Cardiac muscle cell (in vitro differentiated cells and primary cell): ENCODE measurements at places on chromosomes 11 and 22. TPM values are rescaled to one million over a fixed set of nuclear protein-coding genes. Genes with fewer than 3 reads are reported as not detected.

SERPIND1 gene
- total RNA-seq, result 0.88 and 1.3 TPM in 2 replicates

DNA sequence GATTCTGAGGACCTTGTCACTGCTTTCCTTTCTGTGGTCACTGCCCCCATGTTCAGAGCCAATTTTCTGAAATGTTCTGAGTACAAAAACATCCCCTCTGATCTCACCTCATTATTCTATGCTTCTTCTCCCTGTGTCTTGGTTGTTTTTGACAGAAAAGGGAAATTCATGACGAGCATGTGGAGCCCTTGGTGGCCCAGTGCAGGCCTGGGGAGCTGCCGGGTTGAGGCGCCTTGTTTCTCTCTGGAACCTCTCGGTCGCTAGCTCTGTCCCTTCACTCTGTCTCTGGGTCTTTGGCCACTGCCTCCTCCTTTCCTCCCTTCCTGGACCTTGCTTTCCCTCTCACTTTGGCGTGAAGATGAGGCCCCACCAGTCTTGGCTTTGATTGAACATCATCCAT is 63.0 kb upstream of the THY1 start:
- no peak for DNase-seq

DNA sequence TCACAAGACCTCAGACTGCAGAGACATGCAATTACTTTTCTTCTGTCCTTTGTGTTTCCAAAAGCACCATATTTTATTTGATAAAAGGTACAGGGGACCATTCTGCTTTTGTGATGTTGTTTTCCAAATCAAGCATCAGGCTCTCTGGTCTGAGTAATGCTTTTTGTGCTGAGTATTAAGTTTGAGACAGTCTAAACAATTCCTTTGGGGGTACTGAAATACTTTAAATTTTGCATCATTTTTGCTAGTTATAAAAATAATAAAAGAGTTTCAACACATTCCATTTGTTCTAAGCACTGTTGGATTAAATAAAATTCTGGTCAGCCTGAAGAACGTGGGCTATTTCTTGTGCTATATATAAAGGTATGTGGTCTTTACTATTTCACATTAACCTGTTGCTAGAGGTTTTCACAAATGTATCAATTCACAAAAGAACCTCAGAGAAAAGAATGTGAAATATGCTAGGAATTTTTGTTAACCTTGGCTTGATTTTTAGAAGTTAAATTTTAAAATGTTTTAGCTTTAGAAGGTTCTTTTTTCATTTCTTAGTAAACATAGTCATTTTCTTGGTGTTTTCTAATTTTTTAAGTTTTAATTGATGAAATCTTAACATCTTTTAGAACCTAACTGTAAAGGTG is 61.6 kb downstream of the C22orf31 start:
- DNase-seq, result no peak

DNA sequence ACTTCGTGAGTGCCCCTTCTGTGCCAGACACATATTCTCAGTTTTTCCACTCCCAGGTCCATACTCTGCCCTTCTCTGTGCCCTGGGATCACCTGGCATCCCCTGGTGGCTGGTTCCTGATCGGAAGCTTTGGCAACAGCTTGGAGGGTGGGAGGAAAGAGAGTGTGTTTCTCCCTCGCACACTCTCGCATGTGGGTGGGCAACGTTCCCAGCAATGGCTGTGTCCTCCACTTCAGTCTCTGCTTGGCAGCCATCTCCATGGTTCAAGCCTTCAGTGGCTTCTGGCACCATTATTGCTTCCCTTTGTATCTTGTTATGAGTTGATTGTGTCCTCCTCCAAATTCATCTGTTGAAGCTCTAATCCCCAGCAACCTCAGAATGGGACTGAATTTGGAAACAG is 342.7 kb upstream of the SYN3 start:
- DNase-seq, result no peak

DNA sequence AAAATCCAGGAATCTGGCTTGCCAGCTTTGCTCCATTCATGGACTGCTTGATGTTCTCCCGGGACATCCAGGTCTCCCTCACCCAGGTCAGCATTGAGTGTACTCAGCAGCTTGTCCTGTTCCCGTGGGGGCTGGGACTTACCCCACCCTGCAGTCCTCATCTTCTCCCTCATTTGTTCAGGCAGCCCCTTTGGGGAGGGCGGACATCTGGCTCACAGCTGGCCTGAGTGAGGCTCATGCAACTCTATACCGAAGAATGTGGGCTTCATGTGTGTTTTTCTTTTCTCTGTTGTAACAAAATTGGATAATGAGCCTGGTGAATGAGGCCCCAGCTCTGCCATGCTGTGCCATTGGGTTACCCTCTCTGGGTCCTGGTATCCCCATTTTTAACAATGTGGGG is 227.7 kb upstream of the TENM4 start:
- no peak for DNase-seq

DNA sequence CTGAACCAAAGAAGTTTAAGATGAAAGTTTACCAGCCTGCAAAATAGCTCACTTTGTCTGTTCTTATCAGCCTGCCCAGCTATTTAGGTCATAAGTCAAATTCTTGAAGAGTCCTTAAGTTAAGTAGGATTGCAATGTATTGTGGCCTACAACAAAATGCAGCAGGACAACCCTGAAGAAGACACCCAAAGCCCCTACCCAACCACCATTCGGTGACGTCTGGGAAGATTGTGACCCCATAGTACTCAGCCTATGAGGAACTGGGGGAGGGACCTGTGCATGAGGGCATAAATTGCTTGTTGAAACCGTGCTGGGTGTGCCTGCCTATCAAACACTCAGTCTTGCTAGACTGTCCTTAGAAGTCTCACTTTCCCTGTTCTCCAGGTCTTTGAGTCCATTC is 50.5 kb upstream of the FDX1 start:
- DNase-seq, result no peak

DNA sequence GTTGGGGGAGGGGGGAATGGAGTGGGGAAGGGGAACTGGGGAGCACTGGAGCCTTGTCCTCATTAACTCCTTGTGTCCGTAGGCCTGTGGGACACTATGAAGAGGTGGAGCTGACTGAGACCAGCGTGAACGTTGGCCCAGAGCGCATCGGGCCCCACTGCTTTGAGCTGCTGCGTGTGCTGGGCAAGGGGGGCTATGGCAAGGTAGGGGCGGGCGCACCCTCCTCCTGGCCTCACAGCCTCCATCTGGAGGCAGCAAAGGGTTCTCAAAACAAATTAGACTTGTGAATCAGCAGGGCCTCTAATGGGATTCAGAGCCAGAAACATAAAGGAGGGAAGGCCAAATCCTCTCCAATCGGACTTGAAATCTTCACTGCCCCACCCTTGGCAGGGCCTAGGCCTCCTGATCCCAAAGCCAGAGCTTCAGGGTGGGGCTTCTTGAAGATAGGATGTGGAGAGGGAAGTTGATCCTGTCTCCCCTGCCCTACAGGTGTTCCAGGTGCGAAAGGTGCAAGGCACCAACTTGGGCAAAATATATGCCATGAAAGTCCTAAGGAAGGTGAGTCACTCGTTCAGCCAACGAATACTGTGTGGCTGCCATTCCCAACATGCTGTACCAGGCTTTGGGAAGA is 859 bp downstream of the RPS6KB2 start:
- DNase-seq, result no peak

GRCh38 chr11:20966489-20966888 is 297.1 kb downstream of the NELL1 start:
- DNase-seq, result no peak

ANO5 gene
- total RNA-seq, result 6.2 and 10.9 TPM in 2 replicates

DNA sequence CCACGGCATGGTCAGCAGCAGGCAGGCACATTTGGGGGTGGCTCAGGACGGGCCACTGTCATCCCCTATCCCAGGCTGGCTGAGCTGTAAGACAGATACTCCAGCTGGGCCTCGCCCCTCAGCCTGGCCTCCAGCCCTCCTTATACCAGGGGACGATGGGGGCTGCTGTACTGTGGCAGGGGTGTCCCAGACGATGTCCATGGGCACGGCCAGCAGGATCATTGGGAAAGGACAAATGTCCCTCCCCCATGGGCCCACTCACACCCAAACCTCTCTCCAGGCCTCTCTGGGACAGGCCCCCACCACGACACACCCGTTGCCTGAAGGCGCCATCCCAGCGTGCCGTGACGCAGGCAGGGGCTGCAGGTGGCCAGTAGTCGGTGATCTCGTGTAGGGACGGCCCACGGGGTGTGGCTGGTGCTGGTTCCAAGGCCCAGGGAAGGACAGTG is 1.5 kb upstream of the IL17REL start:
- DNase-seq, result no peak

- DNase-seq, result no peak
These were observed 29.8 kb downstream of the CHORDC1 start for GRCh38 chr11:90192869-90193582.

GRCh38 chr22:33000342-33001280 is 57.6 kb downstream of the SYN3 start:
- peak; percentile 71 for DNase-seq

DNA sequence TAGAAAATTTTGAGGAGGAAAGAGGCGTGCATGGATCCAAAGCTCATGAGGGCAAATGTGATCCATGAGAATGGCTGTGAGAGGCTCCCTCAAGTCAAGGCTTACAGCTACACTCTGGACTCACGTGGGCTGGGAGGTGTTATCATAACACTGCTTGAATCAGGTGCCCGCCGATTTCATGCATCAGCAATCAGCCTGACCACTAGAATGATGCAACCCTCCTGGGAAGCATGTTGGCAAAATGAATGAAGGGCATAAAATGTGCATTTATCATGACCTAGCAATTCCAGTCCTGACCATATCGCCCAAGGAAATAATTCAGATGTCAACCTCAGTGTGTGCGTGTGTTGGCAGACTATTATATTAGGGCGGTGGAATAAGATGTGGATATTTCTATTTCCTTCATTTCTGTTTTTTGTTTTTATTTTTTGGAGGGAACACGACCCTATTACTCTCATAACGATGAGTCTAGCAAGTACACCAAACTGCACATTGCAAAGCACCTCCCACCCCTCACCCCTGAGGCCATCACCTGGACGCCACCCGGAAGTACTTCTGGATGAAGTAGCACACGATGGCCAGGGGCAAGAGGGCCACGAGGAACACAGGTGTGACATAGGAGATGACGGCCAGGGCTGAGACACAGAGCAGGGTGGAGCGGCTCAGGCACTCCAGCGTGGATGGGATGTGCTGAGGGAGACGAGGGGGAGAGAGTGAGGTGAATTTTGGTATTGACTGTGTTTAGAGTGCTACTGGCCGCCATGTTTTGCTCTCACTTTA is 15.7 kb upstream of the KCNJ11 start:
- DNase-seq, result peak; percentile 21

DNA sequence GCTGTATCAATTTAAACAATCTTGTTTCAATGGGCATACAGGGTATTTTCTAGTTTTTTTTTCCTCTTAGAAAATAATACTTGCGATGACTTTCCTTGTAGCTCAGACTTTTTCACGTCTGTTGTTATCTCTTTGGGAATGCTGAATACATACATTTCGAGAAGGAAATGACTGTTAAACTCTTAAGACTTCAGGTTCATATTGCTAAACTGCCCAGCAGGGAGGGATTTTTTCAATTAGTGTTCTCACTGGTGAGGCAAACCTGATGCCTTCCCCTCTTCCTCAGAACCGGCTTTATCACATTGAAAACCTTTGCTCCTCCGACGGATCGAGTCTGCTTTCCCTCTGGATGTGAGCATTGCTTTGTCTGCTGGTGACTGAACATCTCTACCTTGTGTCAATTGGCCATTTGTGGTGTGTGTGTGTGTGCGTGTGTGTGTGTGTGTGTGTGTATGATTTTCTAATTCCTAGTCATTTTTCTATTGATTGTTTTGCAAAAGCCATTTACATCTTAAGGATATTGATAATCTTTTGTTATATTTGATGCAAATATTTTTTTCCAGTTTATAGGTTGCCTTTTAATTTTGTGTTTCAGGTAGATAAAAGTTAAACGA is 6.6 kb downstream of the NEAT1 start:
- peak; percentile 79 for DNase-seq

KCNJ5 gene
- 67.5 and 71.8 TPM in 2 replicates for total RNA-seq
